RCC 7860 (cell line): ENCODE measurements at places on chromosomes 6 and 20.

- no peak for DNase-seq
These were observed 2.3 kb downstream of the SAMD10 start for GRCh38 chr20:63976980-63977738.

GRCh38 chr6:32175711-32176475 is at the start of gene AGPAT1:
TSS of gene AGPAT1 (minus strand) at chr6:32176084. CDS start at chr6:32171496, 4,588 bp downstream.
- DNase-seq = peak; percentile 86

- no peak for DNase-seq
These were observed 9.8 kb downstream of the SPATA2 start for GRCh38 chr20:49905415-49906091.

DNA sequence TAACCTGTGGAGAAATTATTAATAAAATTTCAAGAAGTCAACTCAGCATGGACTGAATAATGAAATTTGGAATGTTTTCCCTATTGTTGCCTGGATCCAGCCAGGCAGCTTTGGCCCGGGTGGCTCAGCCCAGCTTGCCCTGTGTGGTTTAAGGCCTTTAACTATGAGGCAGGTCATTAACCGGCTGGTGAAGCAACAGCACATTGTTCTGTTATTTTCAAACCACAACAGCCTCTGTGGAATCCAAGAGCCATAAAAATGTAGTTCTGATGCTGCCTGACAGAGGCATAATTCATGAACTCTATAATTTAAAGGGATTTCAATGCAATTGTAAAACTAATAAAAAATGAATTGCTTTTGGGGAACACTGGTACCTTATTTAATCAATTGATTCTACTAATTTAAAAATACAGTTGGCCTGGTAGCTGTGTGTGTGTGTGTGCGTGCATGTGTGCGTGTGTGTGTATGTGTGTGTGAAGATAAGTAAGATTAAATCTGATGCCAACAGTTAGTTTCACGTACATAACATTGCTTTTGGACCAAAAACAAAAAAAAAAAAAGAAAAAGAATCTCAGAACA is 117.7 kb downstream of the RPS12 start:
- peak; percentile 65 for DNase-seq

DNA sequence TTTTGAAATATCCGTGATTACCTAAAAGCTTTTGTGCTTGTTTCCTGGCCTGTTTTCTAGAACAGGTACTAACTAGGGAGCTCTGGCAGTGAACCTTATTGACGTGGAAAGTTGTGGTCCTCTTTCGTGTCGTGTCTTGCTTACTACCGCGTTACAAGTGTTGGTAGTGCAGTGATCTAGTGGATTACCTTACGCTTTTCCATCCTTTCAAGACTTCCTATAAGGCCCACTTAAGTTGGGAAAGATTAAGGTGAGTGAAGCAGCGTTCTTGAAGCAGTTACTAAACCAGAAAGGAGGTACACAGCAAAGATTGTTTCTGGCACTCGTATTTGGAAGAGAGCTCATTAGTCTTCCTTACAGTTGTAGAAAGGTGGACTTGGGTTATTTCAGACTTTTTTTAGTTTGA is 1.9 kb downstream of the PNRC1 start:
- peak; percentile 7 for DNase-seq

DNA sequence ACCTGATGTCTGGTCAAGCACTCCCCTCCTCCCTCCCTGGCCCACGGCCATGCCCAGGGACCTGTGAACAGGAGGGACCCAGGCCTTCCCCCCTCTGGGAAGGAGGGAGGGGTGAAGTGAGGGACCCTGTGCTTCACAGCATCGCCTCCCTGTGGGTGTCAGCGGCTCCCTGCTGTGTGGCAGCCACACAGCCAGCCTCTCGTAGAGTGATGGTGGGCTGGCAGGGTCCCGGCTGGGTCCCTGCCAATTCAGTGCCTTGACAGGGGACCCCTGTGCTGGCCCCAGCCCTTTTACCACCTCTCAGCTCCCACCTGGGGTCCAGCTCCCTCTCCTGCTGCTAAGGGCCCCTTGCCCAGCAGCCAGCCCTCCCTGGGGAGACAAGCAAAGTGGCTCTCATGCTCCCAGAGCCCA is 31.3 kb upstream of the GRM4 start:
- no peak for DNase-seq

DNA sequence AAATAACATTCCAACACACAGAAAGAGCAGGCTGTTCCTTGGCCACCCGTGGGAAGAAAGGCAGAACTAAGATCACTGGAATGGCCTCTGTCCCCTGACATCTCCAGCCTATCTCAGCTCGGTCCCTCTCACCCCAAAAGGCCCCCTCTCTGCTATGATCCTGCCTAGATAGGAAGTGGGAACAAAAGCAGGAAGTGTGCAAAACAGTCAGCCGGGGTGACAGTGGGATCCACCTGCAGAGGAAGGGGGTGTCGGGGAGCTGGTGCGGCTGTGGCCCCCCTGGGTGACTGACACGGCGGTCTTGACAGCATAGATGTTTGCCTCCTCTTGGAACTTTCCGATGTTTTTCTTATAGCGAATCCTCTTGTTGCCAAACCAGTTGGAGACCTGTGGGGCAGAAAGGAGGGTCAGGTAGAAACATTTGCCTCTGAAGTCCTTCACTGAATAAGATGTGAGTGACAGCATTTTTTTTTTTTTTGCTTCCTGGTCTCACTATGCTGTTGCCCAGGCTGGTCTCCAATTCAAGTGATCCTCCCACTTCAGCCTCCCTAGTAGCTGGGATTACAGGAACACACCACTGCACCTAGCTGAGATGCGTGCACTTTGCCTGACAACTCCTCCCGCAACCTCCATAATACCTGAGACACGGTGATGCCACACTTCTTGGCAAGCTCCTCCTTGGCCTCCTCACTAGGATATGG is 2.8 kb downstream of the PBX2 start:
- no peak for DNase-seq

DNA sequence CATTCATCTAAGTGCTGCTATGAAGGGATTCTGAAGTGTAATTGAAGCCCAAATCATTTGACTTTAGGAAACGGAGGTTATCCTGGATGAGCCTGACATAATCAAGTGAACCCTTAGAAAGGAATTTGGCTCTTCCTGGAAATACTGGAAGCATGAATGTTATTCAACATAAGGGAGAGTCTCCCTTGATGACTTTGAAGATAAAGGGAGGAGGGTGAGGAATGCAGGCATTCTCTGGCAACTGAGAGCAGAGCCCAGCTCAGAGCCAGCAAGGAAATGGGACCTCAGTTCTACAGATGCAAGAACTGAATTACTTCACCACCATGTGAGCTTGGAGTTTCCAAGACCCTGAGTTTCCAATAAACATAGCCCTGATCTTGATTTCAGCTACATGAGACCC is 168.2 kb downstream of the DLL1 start:
- no peak for DNase-seq

GRCh38 chr6:62039605-62040004 is 246.4 kb downstream of the KHDRBS2 start:
- no peak for DNase-seq

DNA sequence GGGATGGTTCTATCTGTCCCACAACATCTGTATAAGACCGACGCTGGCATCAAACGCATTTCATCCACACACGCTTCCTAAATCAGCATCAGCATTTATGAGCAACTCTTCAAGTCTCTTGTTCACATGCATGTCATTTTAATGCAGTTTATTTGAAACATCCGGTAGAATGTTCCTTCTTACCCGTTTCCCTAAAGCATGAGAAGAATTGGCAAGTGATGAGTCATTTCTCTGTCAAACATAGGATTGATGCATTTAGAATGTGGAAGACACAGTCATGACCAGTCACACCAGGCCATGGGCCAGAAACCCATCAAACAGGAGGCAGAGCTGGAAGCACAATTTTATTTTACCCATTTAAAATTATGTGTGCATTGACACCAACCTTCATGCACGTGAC is 122.8 kb downstream of the UST start:
- peak; percentile 82 for DNase-seq

DNA sequence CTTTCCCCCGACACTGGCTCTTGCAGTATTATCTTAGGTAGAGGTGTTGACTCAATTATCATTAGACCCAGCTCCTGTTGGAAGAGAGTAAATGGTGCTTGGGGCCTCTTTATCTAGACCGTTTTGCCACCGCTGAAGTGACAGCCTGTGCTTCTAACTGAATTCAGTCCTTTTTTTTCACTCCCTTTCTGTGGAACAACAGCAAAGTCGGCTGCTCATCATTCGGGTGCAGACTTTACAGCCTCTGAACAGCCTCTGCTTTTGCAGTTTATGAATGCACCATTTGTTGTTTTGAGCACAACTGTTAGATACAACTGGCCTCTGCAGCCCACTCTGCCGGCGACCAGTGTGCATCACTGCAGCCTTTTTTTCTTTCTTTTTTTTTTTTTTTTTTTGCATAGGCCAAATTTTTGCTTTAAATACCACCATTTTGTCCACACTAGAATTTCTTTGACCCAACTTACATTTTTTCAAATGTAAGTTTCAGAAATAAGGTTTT is 35.8 kb downstream of the RREB1 start:
- DNase-seq = no peak

GRCh38 chr6:114342826-114343781 is at the start of gene HS3ST5:
TSS of gene HS3ST5 (minus strand) at chr6:114343023. CDS start at chr6:114062845, 280,178 bp downstream.
- no peak for DNase-seq

DNA sequence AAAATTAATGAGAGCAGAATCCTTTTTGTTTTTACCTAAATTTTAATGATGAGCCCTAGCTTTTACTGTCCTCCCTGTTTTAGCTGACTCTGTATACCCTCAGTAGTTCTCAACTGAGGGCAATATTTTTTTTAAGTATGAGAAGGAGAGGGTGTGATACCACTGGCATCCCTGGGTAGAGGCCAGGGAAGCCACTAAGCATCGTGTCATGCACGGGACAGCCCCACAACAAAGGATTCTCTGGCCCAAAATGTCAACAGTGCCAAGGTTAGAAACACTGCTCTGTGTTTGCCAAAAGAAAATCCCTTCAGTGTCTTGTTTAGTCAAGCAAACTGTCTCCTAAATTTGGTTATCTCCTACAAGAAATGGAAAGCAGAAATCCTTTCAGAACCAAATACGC is 210.4 kb downstream of the KCNQ5 start:
- no peak for DNase-seq

DNA sequence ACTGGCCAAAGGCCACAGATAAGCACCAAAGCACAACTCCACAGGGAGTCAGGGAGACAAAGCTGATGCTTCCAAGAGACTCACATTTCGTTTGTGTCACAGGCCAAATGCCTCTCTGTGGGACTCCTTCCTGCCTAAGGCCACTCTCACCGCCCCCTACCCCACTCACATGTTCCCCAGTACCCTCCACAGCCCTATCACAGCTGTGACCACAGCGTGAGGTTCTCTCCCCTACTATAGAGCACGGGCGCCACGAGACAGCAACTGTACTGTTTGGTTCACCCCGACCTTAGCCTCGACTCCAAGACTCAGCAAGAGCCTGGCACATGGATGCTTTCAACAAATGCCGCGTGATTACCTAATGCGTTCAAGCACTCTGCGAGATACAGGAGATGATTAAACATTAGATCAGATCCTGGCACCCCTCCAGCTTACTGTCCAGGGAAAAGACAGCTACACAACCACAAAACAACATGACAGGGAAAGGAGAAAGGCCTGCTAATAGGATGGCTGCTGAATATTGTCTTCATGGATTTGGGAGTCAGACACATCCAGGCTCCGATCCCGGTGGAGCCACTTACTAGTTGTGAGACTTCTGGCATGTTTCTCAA is 105.5 kb downstream of the AGPAT4 start:
- peak; percentile 96 for DNase-seq

DNA sequence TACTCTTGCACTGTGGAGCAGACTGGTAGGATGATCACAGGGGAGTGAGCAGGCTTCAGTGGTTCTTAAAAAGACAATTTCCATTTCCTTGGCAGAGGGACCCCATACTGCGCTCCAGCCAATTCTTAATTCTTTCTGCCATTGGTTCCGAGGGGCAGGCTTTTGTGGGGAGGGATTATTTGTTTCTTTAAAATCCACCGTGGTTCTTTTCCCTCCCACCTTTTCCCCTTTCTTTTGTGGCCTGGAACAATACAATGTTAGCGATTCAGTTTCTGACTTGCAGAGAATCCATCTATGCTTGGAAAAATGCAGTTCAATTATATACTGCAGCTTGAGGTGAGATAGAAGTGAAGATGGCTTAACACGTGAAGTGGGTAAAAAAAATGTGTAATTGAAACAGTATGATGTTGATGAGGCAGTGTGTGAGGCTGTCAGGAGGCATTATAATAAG is 379.0 kb upstream of the FLRT3 start:
- DNase-seq = no peak

DNA sequence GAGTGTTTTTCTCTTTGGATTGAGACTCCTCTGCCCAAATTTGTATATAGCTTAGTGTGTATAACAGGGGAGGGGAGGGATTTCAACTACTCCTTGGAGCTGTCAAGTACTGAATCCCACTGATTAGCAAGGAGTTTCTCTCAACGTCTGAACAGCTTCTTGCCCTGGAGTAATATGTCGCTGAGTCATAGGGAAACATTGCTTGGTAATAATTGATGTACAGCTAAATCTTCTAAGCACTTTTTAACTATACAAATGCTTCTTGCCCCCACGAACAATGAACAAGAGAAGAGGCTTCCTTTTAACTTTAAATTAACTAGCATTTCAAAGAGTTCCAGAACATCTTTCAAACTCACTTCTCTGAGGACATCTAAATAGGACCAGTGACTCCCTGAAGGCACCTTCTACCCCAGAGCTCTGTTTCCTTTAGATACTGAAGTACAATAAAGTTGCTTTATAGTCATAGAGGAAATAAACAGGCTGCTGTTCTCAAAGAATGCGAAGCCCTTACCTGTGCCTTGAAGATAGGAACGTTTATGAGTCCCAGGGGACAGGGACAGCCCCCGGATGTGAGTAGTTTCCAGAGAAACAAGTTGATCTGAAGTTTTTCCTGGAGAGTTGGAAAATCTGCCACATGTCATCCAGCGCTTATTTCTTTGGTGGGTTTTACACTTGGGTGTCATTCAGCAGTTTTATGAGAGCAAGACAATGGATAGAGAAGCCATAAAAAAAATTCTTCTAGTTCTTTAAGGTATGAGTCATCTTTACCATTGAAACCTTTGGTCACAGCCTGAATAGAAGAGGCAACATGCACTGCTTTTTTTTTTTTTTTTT is 462.5 kb upstream of the BTBD3 start:
- peak; percentile 92 for DNase-seq

DNA sequence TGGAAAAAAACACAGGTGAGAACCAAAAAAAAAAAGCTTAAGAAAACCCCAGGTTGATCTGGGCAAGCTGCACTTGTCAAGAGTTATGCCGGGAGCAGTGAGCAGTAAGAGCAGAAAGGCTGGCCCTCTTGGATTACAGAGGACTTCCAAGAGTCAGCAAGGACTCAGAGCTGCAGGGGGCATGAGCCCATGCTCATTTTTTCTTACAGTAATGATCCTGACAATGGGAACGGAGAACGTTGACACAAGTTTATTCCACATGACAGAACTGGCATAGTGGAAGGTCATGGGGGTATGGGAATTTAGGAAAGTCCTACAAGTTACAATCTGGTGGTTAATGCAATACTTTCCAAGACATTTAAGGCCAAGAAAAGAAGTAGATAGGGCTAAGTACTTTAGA is 256.6 kb downstream of the GMDS start:
- DNase-seq = no peak

GRCh38 chr6:72424476-72424875 is 197.4 kb upstream of the KCNQ5 start:
- no peak for DNase-seq

GRCh38 chr6:129279343-129280292 is 396.7 kb downstream of the LAMA2 start:
- DNase-seq = no peak
